ENCODE measurements at places on chromosomes 7 and 10.

- peak; percentile 15 for DNase-seq
Observed at GRCh38 chr10:115706488-115707076, 566.4 kb downstream of the GFRA1 start.

DNA sequence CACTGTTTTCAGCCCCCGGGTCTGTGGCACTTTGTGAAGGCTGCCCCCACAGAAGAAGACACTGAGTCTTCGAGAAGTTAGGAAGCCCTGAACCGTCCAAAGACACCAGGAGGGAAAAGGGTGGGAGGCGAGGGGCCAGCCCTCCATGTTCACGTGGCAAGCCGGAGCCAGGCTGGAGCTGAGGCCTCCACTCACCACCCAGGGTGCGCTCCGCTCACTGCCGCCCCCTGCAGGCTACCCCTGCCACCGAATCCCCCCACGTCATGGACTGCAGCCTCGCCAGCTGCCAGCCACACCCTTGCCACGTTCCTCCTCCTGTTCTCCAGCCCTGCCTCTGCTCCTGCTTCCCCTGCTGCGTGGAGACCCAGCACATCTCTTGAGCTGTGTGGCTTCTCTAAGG lies 59.0 kb upstream of the EN2 start:
- no peak for DNase-seq

GRCh38 chr7:124996778-124997177 lies 67.2 kb upstream of the POT1 start:
- no peak for DNase-seq

DNA sequence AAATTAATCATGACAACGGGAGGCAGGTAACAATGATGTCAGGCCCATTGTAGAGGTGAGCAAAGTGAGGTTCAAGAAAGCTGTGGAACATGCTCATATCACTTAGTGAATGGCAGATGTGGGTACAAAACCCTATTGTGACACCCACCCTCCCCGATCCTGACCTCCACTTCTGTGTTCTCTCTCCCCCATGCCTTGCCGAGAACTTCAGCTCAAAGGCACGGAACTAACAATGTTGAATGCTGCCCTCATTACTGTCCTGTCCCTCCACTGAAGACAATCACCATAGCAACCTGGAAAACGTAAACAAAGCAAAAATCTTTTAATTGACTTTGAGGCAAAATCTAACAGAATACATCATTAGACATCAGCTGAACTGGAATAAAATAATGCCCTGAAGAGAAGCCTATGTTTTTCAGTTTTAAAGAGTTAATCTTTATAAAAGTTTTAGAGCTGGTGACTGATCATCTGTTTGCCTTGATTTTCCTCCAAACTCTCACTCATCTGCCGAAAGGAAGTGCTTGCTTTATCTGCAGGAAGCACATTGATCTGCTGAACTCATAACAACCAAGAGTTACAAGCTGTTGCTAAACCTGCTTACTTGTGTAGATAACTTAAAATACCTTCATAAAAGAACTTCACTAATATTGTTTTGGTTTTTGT lies 133.6 kb downstream of the CUBN start:
- no peak for DNase-seq

DNA sequence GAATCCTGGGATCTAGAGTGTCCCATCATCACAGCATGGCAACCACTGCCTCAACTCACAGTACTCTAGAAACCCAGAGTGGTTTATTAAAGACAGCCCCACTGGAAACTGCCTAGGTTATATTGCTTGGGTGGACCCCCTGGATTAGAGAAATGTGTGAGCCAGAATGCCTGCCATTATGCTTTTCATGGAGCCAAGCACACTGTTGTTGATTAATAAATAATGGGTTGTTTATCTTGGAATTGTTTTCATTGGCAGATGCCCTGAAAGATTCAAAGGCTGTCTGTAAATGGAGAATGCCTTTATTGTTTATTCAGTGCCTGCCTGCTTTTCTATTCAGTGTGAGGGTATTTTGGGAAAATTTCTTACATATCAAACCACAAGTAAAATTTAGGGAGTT lies 52.1 kb downstream of the GNAI1 start:
- DNase-seq: no peak

DNA sequence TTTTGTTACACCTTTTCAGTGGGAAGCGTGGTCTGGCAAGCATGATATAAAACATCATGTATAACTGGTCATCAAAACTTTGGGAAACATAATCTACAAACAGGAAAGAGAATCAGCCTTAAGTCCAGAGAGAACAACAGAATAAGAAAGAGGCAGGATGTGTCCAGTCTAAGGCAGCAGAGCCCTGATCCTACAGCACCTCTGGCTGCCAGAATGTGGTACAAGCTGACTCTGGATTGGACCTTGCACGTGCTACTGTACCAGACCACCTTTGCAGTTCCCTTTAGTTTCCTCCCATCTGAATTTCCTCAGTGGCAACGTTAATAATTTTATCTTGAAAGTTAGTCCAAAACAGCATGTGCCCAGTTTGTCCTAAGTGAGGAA lies 824.6 kb upstream of the IGFBP3 start:
- DNase-seq: no peak

- peak; percentile 37 for DNase-seq
Observed at GRCh38 chr10:102729029-102730026, 14.4 kb upstream of the WBP1L start.

GRCh38 chr10:118580702-118581101 lies 14.7 kb downstream of the PRLHR start:
- DNase-seq: no peak

DNA sequence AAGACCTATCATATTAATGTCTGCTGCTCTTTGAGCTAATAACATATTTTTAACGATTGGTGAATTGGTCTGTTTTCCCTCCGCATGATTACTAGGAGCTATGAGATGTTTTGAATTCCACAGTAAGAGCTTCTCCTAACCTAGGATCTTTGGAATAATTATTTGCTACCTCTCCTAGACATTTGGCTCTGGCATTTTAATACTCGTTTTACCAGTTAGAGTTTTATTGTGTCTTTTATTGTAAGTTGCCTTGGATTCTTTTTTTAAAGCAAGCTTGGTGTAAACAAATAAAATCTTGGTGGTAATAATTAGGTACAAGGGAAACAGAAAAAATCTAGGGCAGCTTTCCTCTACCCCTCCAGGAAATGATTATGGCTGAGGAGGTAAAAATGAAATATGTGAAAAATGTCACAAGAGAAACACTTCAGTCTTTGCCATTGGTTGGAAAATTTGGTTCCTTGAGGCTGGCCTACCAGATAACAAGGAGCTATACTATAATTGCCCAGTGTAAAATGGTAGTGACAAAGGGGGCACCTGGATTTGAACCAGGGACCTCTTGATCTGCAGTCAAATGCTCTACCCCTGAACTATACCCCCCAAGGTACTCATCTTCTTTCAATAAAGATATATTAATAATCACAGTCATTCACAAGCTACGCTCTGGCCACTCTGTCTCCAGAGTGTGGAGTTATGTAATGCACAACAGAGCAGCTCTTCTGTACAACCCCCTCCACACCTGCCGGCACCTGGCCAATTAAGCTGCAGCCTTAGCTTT lies 85.4 kb downstream of the ZNF777 start:
- DNase-seq: no peak

DNA sequence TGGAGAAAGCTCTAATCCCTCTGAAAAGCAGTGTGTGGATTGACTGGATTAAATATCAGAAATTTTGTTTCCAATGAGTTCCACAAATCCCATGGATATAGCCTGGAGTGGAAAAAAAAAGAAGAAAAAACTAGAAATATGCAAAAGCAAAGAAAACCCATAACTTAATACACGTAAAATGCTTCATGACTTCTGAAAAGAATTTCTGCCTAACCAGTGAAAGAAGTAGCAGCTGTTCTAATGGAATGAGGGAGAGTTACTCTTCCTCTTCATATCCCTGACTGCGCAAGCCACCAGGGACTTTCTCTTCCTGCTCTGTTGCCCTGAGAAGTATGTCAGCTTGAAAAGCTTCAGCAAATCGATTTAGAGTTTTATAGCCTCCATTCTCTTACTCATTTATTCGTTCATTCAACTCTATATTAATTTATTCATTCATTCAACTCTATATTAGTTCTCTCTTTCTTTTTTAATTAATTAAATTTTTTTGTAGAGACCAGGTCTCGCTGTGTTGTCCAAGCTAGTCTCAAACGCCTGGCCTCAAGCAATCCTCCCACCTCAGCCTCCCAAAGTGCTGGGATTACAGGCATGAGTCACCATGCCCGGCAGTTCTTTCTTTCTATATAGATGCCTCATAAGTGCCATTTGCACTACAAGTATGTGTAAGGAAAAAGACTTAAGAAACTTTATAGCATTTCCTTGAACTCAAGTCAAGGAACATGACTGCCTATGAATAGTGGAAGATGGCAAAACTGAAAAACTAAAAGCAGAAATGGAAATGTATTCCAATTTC lies 447.3 kb upstream of the NRP1 start:
- peak; percentile 10 for DNase-seq

- no peak for DNase-seq
Observed at GRCh38 chr7:7554649-7555575, 11.8 kb upstream of the MIOS start.

DNA sequence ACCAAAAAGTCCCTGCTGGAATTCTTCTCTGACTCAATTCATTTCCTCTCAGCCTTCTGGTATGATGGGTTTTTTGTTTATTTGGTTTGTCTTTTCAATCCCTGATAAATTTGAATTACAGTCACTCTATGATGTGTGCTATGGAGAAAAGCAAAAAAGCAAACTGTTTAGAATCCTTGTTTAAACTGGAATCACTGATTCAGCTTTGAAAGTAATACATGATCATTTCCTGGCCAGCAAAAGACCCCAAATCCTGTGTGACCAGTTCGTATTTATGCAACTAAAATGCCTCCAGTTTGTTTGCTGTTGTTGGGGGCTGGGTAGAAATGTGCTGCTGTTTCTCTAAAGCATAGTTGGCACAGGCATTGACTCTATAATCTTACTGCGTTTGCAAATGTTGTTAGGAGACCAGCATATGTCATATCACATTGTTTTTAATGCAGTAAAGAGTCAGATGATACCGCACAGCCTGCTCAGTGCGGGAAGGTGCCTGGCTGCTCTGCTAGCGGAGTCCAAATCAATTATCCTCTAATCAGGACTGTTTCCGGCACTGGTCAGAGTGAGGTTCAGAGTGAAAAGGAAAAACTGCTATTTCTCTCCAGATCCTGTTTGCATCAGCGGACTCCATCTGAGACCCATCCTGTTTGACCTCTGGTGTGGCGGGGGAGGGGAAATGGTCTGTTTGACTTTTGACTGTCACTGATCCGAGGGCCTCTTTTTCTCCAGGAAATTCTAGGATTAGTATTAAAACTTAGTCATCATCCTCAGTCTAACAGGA lies 40.6 kb upstream of the ADD3 start:
- DNase-seq: no peak

- no peak for DNase-seq
Observed at GRCh38 chr7:141584935-141585334, 33.7 kb downstream of the AGK start.

DNA sequence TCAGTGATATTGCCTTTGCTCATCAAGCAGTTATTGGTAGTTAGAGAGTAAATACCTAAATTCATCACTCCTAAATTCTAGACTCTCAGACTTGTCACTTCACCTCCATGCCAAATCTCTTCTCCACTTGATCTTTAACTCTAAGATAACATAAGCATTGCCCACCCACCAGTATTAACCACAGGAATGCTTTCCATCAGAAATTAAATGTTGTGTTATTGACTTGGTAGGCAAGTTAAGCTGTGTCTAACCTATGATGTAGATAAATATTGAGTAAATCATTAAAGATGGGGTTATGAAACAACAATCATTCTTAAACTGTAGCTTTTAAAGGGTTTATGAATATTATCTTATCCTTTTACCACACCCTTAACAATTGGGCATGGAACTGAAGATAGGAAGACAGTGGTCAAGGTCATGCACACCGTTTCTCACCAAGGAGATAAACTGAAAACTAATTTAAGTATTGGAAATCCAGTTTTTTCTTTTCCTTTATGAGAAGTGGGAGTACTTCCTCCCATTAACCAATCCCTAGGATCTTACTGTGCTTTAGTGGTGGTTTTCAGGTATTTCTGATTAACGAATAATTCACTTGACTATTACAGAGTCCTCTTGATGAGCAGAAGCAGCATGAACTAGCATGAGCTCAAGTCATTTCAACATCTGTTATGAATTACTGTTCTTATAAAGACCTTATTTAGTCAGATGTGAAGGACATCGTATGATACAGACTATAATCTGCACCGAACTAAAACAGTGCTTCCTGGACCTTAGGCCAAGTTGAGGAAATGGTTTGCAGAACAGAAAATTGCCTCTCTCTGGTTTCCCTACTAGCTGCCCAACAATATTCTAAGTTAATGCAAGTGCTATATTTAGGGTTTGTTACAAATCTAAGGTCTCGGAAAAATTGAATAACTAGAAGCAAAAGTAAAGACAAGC lies 142.0 kb downstream of the LCOR start:
- DNase-seq: no peak

- no peak for DNase-seq
Observed at GRCh38 chr7:39248692-39249090, 271.0 kb downstream of the POU6F2 start.

DNA sequence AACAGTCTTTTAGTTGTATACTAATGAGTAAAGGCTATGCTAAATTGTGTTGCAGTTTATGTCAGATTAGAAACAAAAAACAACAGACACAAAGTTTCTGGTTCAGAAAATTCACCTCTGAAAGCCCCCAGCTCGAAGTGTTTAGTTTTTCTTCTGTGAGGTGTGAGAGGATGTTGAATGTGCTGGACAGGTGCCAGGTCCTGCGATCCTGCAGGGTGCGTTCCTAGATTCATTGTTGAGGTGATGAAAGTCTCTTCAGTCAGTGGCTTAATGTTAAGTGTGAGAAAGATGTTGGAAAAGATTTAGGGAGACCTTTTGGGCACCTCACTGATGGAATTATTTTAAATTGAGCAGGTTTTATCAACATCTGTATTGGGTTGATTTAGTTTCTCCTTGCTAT lies 287.3 kb downstream of the SDK1 start:
- DNase-seq: peak; percentile 7

DNA sequence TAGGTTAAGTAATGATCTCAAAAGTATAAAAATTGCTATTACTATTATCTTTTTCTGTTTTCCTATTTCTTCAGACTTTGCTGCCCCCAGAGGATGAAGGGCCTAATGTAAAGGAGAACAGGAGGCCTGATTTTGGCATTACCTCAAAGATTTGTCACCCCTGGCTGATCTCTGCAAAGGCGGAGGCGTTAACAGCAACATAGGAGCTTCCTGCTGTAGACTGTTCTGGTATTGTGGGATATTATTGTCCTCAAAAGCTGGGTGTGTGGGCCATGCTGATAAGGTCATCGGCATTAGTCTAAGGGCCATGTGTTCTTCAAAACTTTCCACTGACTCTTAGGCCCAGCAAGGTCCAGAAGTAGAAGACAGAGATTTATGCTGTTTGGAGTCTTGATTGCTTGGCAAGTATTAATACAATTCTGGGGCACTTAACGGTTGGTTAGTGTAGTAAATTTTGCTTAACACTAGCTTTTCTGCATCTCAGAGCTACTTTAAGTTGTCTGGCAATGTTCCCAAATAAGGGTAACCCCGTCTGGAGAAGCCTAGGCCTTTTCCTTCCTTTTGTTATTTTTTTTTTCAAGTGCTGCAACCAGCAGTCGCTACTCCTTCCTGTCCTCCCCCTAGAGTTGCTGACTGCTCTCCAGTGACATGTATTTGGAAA lies 14.0 kb upstream of the ENTPD1 start:
- no peak for DNase-seq

Data from foreskin keratinocyte (primary cell).